ENCODE measurements at places on chromosomes 16 and 17.

GRCh38 chr17:71187145-71187878, 933.5 kb upstream of the SOX9 start:
- no peak for DNase-seq

GRCh38 chr16:77402672-77403071, 32.2 kb downstream of the ADAMTS18 start:
- DNase-seq, result no peak

DNA sequence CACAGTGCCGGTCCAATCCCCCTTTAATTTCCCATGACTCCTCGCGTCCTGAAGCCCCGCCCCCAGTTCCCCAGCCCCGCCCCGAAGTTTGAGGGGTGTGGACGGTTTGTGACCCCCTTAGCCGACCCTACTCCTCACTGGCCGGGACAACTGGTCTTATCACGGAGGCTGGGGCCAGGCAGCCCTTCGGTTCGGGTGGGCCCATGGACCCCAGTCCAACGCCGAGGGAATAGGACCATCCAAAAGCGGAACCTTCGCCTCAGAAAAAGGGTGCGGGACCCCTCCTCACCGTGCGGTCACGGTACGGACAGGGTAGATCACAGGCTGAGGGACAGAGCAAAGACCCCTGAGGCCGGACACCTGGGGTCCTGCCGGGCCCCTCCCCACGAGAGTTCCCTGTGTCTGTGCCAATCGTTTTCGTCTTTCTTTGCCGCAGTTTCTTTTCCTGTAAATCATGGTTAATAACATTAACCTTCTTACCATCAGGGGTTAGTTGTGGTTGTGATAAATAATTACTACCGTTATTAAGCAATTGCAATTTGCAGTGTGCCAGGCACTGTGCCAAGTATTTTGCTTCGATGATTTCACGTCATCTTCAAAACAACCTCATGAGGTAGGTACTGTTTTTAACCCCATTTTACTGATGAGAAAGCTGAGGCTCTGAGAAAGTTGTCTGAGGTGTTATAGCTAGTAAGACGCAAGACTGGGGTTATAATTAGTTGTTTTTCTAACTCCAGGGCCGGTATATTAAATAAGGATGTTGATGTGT, 543 bp downstream of the TMUB2 start:
- DNase-seq, result no peak

DNA sequence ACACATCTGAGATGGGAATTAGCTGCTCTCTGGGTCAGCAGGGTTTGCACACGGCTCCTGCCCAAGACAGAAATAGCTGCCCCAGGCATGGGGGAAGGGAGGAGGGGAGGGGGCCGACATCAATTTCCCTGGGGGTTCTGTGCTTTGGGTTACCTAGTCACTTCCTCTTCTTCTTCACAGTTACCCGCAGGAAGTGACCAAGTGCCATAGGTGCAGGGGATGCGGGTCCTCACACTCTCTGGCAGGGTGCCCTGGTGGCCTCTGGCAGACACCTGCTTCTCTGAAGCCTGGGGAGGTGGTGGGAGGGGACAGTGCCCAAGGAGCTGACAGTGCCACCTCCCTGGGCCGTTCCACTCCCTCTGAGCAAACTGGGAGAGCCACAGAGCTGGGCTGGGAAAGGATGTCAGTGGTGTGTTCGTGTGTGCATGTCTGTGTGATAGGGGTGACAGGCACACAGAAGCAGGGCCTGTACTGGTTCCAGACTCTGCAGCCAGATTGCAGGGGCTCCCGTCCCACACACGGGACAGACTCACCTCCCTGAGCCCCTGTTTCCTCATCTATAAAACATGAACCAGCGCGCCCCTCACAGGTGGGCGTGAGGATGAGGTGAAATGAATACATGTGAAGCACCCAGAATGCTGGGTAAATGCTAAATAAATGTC, 18.2 kb downstream of the SCN4A start:
- DNase-seq, result no peak

GRCh38 chr16:69784586-69784985, 22.5 kb downstream of the WWP2 start:
- no peak for DNase-seq

- DNase-seq, result no peak
These were observed 34.1 kb downstream of the ITFG1 start for GRCh38 chr16:47426806-47427205.

DNA sequence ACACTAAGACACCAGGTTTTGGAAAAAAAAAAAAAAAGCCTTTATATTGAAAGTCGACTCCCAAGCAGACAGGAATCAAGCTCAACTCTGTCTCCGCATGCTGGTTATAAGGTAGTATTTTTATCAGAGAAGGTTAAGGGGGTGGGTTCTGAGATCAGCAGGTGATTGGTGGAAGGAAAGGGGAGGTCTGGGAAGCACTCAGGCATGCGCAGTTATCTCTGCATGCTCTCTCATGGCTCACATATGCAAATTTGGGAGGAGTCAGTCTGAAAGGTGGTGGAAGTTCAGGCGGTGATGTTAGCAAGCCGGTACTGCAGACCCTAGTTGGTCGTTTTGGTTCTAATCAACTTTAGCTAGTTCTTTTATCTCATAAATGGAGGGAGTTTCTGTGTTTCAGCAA, 357.6 kb upstream of the C16orf82 start:
- DNase-seq, result peak; percentile 63

- no peak for DNase-seq
These were observed 46.6 kb downstream of the MSI2 start for GRCh38 chr17:57302690-57303465.

- peak; percentile 7 for DNase-seq
These were observed 257.3 kb downstream of the CA10 start for GRCh38 chr17:51901242-51901641.

DNA sequence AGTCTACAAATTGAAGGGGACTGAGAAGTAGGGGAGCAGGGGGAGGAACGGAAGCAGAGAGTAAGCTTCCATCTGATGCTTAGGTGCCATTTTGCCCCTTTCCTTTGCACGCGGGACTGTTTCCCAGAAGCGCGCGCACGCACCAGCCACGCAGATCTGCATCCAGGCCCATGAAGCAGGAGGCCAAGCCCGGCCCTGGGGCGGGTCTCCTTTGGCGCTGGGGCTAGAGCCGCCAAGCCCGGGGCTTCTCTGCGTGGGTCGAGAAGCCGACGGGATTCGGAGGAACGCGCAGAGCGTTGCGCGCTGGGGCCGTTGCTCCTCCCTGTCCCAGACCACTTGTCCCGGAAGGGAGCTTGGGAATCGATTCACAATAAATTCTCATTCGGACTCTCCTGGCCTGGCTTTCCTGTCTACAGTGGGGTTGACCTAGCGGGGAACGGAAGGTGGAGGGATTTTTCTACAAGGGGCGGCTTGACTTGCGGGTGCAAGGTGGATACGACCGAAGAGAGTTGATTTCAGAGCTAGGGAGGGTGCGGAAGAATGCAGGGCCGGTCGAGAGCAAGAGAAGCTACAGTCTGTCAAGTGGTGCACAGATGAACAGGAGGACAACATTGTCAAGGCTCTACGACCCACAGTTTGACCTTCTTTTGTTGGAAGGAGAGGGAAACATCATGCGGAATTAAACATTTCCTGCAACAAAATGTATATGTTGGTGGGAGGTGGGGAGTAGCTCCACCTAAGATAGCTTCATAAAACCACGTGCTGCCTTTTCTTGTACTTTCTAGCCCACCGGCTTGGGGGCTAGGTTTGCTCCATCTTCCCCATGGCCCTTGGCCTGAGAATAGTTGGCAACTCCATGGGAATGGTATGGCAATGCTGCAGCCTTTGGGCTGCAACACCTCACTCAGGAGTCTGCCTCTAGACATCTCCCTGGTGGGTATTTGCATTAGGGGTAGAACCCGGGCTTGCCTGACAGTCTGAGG, 4.5 kb downstream of the HOXB9 start:
- no peak for DNase-seq

- no peak for DNase-seq
These were observed 603 bp downstream of the RGS11 start for GRCh38 chr16:275041-275641.

- no peak for DNase-seq
These were observed 5.0 kb upstream of the SPIRE2 start for GRCh38 chr16:89823087-89823823.

- DNase-seq, result peak; percentile 61
These were observed 15.4 kb downstream of the ABCA10 start for GRCh38 chr17:69213059-69213813.

DNA sequence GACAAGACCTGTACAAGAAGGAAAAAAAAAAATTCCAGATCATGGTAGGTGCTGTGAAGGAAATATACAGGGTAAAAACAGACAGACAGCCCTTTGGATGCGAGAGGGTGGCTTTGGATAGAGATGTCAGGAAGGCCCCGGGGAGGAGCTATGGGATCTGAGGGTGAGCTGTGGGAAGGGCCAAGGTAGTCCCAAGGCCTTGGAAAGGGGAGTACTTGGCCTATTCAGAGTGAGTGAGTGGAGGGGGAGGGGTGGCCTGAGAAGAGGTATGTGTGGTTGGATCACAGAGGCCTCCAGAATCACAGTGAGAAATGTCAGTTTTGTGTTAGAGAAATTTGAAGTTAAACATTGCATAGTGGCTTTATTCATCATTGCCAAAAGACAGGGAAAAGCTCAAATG, 31.2 kb upstream of the AKTIP start:
- peak; percentile 57 for DNase-seq

DNA sequence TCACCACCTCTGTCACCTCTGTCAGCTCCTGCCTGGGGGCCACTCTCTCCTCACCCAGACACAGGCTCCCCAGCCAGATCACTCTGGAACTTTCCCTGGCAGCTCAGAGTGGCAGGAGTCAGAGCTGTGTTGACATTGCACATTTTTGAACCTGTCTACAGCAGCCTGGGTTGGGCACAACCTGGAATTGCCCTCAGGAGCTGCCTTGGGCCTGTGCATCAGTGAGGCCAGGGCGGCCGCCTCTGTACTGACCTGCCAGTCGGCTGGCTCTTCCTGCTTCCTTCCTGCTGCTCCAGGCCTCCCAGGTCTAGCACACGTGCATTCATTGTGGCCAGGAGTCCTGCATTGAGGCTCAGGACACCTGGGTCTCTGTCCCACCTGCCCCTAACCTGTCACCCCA, 14.2 kb upstream of the TMEM11 start:
- DNase-seq, result no peak

GRCh38 chr16:89257757-89258465, 40.4 kb downstream of the ZNF778 start:
- peak; percentile 34 for DNase-seq

GRCh38 chr17:6660805-6661463, 9.4 kb downstream of the C17orf100 start:
- no peak for DNase-seq

DNA sequence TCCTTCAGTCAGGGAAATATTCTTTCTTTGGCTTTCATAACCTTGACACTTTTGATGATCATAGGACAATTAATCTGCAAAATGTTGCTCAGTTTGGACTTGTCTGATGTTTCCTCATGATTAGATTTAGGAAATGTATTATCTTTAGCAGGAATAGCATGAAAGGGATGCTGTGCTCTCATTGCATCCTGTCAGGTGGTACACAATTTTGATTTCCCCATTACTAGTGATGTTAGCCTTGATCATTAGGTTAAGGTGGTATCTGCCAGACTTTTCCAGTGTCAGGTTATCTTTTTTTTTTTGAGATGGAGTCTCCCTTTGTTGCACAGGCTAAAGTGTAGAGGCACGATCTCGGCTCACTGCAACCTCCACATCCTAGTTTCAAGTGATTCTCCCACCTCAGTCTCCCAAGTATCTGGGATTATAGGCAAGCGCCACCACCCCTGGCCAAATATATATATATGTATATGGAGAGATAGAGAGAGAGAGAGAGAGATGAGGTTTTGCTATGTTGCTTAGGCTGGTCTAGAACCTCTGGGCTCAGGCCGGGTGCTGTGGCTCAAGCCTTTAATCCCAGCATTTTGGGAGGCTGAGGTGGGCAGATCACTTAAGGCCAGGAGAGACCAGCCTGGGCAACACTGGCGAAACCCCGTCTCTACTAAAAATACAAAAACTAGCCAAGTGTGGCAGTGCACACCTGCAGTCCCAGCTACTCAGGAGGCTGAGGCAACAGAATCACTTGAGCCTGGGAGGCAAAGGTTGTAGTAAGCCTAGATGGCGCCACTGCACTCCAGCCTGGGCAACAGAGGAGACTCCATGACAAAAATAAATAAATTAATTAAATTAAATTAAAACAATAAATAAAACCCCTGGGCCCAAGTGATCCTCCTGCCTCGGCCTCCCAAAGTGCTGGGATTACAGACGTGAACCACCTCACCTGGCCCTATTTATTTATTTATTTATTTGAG, 15.8 kb upstream of the CAVIN1 start:
- DNase-seq, result peak; percentile 31

Measured in mesendoderm (in vitro differentiated cells).